ENCODE measurements at places on chromosomes 12 and 14.

DNA sequence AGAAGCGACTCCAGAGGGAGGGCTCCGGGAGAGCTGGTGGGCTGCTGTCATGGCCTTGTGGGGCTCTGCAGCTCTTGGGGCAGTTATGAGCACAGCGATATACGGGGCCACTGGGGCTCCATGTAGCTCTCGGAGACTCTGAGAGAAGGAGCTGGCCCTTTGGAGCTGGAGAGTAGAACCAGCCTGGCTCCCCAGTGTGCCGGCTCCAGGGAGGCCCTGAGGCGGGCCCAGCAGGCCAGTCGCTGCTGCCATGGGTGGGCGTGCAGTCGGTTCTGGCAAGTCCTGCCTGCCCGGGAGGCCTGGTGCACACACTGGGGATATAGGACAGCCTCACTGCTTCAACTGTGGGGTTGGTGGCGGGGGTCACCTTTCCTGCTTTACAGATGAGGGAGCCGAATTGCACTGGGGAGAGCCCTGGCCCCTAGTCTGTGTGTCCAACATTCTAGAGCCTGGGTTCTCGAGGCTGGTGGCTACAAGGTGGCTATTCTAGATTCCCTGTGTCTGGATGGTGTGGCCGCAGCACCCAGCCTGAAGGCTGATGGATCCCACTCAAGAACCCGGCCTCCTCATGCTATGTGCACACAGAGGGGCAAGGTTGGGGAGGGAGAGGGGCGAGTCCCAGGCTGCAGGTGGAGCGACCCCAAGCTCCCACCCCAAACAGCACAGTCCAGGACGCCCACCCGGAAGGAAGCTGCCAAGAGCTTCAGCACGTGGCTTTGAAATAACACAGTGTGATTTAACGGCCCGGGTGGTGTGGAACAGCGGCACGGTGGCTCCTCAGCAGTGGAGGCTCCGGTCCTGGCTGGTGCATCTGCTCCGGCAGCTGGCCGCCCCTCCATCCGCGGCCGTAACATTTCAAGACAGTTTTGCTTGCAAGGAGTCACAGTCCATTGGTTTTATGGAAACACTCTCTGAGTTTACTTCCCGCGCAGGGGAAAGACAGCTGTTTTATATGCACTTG is 188.3 kb upstream of the C14orf180 start:
- no peak for DNase-seq

- DNase-seq = no peak
Observed at GRCh38 chr14:74917646-74918081, 5.4 kb downstream of the RPS6KL1 start.

DNA sequence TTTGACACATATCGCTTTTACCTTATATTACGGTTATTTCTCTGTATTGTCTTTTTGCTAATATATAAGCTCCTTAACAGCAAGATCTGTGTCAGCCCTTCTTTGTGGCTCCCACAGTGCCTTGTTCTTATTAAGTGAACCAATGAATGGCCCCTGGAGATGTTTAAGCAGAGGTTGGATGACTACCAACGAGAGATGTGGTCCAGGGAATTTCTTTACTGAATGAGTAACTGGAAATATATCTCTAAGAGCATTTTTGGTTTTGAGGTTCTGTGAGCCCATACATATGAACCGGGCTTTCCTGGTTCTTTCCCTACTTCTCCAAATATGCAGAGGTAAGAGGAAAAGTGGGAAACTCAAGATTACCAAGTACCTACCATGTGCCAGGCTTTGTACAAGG is 23.5 kb downstream of the CALCOCO1 start:
- DNase-seq = no peak

- no peak for DNase-seq
Observed at GRCh38 chr12:9184276-9184675, 23.9 kb downstream of the PZP start.
